ENCODE measurements at places on chromosomes 5 and 9.

DNA sequence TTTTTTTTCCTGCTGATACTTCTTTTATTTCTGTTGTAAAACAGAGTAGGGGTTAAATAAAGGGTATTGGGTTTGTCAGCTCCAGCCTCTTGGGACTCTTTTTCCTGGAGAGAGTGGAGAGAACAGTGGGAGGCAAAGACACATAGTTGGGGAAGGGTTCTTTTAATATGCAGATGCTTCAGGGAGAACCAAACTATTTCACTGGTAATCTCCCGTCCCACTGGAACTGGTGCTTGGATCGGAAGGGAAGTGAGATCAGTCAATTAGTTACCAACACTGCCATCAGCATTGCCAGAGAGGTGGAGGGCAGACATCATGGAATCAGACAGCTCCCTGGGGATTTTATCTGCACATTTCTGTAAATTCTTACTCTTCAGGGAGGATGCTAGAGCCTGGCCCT lies 47.6 kb upstream of the ELOVL7 start:
- no peaks in the 10 kb centered on the region for H3K27me3 ChIP-seq
- H3K36me3 ChIP-seq: no peaks in the 10 kb centered on the region
- H3K27ac ChIP-seq: no peak overlapping the region
- no peaks in the 10 kb centered on the region for H3K4me1 ChIP-seq
- no peak overlapping the region for H3K4me3 ChIP-seq
- ATAC-seq: no peak

- no peaks in the 10 kb centered on the region for H3K4me1 ChIP-seq
- no peak overlapping the region for H3K4me3 ChIP-seq
- no peaks in the 10 kb centered on the region for H3K27me3 ChIP-seq
These were observed 295.3 kb upstream of the TNC start for GRCh38 chr9:115413304-115413703.

GRCh38 chr9:92639791-92640271 lies 30.1 kb downstream of the IPPK start:
- H3K4me1 ChIP-seq: peaks cover 7% of the 10 kb centered on the region
- no peak overlapping the region for H3K27ac ChIP-seq
- no peaks in the 10 kb centered on the region for H3K27me3 ChIP-seq
- no peak overlapping the region for H3K4me3 ChIP-seq
- ATAC-seq: no peak

- ATAC-seq: no peak
- no peaks in the 10 kb centered on the region for H3K36me3 ChIP-seq
- no peaks in the 10 kb centered on the region for H3K4me1 ChIP-seq
- H3K4me3 ChIP-seq: no peak overlapping the region
- peaks cover 25% of the 10 kb centered on the region for H3K27me3 ChIP-seq
These were observed 135.0 kb upstream of the GABRP start for GRCh38 chr5:170648541-170648940.

- H3K36me3 ChIP-seq: no peaks in the 10 kb centered on the region
- no peak for ATAC-seq
- H3K4me3 ChIP-seq: no peak overlapping the region
- H3K27ac ChIP-seq: no peak overlapping the region
These were observed 99.7 kb downstream of the PLCXD3 start for GRCh38 chr5:41410737-41411136.

DNA sequence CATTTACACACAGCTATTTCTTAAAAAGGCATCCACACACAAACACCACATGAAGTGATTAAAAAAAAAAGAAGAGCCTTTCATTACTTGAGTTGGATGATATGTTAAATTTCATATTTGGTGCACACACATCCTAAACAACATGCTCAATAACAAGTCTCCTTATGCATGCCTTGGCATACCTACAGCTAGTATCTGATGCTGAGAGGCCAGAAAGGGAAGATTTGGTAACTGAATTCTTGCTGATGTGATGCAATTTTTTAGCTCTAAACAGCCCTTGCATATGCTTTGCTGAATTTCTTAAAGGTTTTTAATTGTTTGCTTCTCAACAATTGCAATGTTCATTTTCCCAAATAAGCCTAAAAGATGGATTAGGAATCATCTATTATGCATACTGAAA lies 338.8 kb downstream of the ARL15 start:
- no peak overlapping the region for H3K4me3 ChIP-seq
- no peaks in the 10 kb centered on the region for H3K27me3 ChIP-seq
- H3K4me1 ChIP-seq: no peaks in the 10 kb centered on the region
- no peak for ATAC-seq
